ENCODE measurements at places on chromosomes 4 and X.

DNA sequence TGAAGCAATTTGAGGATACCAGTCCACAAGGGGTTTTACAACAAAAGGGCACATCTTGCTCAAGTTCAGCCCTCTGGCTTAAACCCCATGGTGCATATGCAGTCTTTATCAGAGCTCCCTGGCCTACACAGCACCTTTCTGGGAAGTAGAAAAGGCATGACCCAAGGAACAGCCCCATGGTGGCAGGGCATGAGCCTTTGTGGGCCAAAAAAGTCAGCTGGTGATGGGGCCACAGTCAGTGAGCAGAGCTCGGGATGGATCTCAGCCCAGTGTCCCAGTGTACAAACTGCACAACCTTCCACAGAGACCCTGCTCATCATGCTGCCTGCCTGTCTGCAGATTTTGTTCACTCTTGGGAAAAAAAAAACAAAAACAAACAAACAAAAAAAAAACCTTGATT is 22.3 kb upstream of the TMEM165 start:
- no peak for DNase-seq

GRCh38 chrX:109535578-109535977 is 1.1 kb upstream of the NXT2 start:
- no peak for DNase-seq

DNA sequence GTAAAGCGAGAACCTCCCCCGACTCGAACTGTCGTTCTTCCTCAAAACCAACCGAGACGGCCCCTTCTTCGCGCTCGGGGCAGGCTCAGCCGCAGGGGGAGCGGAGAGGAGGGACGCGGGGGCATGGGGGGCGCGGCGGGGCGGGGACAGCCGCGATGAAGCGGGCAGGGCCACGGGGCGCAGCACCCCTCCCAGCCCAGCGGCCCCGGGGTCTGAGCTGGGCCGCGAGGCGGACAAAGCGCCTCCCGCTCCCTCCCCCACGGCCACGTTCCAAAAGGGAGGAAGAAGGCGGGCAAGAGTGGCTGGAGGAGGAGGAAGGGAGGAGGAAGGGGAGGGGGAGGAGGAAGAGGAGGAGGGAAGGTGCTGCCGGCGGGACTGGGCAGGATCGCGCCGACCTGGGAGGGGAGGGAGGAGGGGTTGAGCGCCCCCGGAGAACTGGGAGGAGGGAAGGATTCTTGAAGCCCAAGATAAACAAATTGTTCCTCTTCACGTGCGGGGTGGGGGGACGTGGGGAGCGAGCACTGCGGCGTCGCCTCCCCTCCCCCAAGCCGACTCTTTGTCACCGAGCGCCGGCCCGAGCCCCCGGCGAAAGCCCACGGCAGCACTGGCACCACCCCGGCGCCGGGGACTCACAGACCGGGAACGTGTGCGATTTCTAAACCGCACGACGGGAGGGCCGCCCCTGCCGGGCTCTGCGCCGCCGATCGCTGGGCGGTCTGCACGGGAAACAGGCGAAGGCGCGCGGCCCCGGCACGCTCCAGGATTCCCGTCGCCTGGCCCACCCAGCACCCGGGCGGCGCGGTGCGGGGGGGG is 2.9 kb downstream of the MAML3 start:
- DNase-seq: peak; percentile 96

- no peak for DNase-seq
Measured at GRCh38 chr4:94413085-94413840, 38.5 kb upstream of the PDLIM5 start.

- no peak for DNase-seq
Measured at GRCh38 chrX:6052111-6052745, 176.4 kb downstream of the NLGN4X start.

GRCh38 chr4:55635282-55635681 is 816 bp downstream of the NMU start:
- peak; percentile 62 for DNase-seq

- DNase-seq: no peak
Measured at GRCh38 chr4:117660668-117661067, 373.6 kb upstream of the NDST3 start.

DNA sequence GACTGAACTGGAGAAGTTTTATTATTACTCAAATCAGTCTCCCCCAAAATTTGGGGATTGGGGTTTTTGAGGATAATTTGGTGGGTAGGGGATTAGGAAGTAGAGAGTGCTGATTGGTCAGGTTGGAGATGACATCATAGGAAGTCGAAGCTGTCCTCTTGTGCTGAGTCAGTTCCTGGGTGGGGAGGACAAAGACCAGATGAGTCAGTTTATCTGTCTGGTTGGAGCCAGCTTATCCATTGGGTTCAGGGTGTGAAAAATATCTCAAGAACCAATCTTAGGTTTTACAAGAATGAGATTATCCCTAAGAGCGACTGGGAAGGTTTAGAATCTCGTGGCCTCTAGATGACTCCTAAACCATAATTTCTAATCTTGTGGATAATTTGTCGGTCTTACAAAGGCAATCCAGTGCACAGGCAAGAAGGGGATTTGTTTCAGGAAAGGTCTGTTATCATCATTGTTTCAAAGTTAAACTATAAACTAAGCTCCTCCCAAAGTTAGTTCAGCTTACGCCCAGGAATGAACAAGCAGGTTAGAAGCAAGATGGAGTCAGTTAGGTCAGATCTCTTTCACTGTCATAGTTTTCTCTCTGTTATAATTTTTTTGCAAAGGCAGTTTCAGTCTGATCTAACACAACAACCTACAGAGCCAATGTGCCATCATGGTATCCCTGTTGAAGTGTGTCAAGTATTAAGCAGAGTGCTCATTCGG is 274.5 kb downstream of the SLC7A11 start:
- no peak for DNase-seq

DNA sequence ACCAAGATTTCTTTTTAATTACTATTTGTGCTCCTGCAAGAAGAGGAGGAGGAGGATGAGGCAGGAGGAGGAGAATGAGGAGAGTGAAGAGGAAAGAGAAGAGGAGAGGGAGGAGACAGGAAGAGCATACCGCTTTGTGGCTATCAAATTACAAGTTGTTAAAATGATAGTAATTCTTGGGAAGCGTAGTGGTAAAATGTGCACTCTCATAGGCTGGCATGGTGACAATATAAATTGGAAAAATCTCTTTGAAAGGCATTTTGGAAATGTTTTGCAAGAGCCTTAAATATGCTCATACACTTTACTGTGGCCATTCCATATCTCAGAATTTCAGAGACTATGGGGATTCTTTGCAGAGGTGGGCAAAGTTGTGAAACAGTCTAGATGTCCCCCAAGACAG is 53.2 kb downstream of the MXRA5 start:
- DNase-seq: no peak

DNA sequence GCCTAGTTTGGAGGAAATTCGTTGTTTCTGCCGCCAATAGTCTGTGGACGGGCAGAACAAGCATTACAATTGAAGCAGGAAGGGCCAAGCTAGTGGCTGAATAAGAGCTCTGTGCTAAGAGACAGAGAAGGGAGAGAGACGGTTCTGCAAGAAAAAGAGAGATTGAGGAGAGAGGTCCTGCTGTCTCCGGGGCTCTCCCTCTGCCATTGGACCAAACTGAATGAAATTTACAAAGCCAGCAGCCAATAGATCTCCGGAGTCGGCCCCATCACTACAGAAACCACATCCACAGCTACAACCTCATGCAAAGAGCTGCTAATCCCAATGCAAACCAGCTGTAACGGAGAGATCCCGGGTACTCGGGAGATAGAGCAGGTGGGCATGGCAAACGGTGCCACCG is at the start of gene NLGN4X:
Gene NLGN4X (minus strand): TSS at position 148 of the 400 bp plus-strand sequence. CDS start 77,401 bp downstream, outside the sequence.
- peak; percentile 50 for DNase-seq

DNA sequence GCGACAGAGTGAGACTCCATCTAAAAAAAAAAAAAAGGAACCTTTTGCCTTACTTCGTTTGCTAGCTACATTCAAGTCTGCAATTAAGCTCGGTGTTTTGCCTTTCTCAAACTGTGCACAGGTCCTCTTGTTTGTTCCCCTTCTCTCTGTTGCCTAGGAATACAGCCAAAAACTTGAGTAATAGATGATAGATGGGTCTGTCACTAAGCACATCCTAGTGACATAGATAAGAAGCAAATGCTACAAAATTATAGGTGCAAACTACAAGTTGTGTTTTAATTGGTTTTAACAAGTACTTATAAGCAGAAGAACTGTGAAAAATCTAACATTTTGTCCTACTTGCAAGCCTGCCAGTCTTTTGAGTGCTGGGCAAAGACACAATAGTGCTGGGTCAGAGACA is 95.2 kb downstream of the SNCA start:
- DNase-seq: no peak

DNA sequence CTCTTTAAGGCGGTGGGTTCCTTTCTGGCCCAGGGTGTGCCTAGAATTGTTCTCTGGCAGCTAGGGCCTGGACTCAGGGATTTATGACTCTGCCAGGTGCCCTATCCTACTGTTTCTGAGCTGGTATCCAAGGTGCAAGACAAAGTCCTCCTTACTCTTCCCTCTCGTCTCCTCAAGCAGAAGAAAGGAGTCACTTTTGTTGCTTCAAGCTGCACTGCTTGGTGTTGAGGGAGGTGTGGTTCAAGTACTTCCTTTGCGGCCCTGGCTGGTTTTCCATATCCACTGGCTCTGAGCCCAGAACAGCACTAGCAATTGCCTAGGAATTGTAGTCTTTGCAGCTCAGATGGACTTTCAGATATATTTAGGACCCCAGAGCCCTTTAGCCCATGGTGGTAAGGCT is 39.3 kb downstream of the RTL3 start:
- no peak for DNase-seq

DNA sequence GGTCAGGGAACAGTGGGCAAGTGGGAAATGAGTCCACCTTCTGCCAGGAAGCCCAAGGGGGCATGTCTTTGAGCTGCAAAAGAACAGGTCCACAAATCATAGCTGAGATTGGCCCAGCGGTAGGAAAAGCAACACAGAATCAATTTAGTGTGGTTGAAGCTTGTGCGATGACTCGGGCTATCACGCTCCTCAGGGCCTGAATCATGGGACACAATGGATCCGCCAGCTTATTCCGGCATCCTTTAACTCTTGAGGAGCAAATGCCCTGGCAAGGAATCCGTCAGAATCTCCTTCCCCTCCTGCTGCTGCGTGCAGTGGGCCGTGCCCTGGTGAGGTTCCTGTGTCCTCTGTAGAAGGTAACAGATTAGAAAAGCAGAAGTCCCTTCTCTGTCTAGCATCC is 98.0 kb downstream of the RELL1 start:
- no peak for DNase-seq

DNA sequence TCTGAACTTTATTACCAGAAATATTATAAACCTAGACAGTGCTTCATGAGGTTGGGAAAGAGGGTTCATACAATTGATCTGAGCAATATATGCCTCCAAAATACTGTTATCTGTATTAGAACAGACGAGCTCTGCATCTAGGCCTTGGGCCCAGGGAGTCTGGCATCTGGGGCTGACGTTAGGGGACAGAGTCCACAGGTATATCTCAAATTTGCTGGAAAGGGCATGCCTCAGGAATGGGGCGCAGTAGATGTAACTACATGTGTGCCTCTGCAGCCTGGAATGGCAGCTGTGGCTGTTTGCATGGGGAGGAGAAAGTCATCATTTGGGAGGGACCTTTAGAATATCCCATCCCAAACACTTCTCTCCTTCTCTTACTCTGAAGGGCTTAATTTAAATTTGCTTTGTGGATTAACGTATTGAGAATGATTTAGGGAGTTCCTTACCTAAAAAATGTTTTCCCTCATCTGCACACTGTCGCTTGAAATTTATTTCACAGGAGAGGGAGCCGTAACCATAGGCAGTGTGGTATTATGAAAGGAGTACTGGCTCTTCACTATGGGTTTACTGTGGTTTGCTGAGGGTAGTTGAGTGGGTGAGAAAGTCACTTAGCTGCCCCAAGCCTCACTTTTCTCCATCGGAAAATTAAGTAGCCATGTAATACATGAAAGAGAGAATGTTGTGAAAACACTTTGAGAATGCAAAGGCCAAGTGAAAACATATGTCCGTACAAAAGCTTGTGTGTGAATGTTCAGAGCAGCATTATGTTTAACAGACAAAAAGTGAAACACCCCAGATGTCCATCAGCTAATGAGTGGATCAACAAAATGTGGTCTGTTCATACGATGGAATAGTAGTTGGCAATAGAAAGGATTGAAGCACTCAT is 5.9 kb downstream of the ADD1 start:
- no peak for DNase-seq

GRCh38 chr4:81428002-81428401 is 43.7 kb downstream of the RASGEF1B start:
- DNase-seq: no peak

DNA sequence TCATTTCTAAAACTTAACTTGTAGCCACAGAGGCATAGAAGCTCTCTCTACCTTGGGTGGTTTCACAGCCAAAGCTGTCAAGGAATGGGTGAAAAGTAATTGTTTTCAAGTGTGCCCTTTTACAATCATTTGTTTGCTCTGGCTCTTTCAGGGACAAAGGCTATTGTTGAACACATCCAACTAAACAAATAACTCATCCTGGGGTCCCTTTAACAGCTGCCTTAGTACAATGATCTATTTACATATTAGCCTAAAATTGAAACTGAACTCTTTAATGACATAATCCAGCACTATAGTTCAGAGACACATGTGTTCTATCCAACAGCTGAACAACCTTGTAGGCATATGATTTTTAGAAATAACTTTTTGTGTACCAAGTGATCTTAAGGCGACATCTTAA is 3.7 kb downstream of the HHIP start:
- DNase-seq: no peak

GRCh38 chr4:173398779-173399415 is at the start of gene SCRG1:
SCRG1 (minus strand) TSS chr4:173399116; CDS start chr4:173391414, 7,702 bp downstream.
- peak; percentile 29 for DNase-seq

DNA sequence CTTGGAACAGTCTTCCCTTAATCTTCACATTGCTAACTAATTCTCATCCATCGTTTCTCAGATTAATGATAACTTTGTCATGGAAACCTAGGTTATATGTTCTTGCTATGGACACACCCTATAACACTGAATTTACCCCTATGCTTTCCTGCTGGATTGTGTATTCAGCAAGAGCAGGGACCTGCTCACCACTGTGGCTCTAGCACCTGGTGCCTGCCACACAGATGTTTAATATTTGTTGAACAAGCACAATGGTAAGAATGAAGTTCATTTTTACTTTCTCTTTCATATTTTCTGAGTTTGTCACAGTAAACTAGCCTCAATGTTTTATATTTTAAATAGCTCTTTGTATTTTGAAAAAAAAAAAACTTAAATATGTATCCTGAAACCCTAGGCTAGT is 734.0 kb upstream of the DIAPH2 start:
- DNase-seq: no peak

DNA sequence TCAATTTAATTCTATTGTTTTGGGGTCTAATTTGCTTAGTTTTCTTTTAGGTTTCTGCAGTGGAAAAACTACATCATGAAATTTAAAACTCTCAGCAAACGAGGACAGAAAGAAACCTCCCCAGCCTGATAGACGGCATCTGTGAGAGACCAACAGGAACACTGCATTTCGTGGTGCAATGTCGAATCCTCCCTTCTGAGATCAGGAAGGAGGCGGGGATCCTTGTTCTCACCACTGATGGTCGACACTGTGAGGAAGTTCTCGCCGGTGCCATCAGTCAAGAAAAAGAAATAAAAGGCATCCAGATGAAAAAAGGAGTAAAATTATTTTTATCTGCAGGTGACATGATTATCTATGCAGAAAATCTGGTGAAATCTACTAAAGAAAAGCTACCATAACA is 16.5 kb downstream of the GAK start:
- DNase-seq: no peak

DNA sequence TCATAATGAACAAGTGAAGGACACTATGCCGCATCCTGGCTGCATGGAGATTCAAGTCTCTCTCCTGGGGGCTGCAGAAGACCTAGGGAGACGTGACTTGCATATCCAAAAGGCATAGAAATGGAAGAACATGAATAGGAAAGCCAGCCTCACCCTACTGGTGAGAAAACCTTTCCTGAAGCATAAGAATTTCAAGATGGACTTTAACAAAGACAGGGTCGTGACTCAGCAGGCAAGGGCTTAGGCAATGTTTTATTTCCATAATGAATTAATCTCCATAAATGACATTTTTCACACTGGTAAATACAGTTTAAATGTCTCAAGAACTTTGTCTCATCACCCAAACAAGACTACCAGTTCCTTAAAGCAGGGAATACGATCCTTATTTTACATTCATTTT is 78.9 kb downstream of the RFC1 start:
- DNase-seq: no peak
